ENCODE measurements at places on chromosomes 6 and 20.
A peak's percentile ranks its signal among the peaks of the same experiment; 100 is the strongest.

GRCh38 chr6:37777272-37777834 lies 42.2 kb upstream of the ZFAND3 start:
- DNase-seq: no peak

- no peak for DNase-seq
Observed at GRCh38 chr20:37355252-37356180, 9.6 kb downstream of the SRC start.

- no peak for DNase-seq
Observed at GRCh38 chr6:71474942-71475341, 186.3 kb downstream of the OGFRL1 start.

- DNase-seq: no peak
Observed at GRCh38 chr20:44057698-44058675, 129.0 kb downstream of the JPH2 start.

DNA sequence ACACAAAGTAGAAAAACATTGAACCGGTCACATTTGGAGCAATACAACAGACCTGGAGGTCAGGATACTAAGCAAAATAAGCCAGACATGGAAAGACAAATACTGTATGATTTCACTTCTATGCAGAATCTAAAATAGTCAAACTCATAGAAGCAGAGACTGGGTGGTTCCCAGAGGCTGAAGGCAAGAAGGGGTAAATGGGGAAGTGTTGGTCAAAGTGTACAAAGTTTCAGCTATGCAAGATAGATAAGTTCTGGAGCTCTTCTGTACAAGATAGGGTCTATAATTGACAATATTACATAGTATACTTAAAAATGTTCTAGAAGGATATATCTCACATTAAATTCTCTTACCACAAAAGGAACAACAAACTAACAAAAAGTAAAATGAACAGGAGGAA lies 70.3 kb downstream of the TMEM244 start:
- DNase-seq: no peak

DNA sequence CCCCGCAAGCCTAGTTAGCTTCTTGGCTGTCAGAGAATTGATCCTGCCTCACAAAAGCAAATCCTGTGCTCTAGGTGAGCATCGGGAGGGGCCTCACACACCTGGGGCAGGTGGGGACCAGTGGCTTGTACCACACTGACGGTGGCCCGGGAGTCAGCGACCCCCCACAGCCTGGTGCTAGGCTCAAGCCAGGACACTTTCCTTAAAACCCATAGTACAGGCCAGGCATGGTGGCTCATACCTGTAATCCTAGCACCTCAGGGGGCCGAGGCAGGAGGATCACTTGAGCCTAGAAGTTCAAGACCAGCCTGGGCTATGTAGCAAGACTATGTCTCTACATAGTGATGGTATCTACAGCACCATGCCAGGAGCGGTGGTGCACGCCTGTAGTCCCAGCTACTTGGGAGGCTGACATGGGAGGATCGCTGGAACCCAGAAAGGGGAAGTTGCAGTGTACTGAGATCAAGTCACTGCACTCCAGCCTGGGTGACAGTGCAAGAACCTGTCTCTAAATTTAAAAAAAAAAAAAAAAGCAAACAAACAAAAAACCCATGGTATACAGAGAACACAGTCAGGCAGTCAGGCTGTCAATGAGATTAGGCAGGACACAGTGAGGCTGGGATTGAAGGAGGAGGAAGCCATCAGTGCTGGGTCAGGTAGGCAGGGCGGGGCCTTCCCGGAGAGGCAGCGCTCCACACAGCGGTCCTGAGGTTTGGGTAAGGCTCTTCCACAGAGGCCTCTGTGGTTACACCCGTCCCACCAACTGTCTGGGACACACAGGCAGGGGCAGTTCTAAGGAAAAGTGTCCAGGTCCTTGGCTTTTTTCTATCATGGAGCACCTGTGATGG lies 41.3 kb downstream of the SYNJ2 start:
- DNase-seq: no peak

- DNase-seq: no peak
Observed at GRCh38 chr6:112946051-112946450, 598.9 kb downstream of the RFPL4B start.

DNA sequence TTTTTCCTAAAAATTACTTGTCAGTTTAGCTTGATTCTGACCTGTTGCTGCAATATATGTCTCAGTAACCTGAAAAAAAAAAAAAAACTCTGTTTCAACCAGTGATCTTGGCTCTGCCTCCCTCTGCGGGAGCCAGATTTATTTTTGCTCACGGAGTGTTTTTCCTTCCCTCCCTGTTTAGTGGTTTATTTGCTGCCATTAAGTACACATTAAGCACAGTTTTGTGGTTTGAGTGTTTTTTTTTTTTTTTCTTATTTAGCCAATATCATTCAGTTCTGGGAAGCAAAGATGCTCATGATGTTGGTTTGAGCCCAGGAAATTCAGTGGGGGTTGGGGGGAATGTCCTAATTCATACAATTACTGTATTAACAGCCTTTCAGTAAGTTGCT lies 110.1 kb upstream of the GPR6 start:
- no peak for DNase-seq

DNA sequence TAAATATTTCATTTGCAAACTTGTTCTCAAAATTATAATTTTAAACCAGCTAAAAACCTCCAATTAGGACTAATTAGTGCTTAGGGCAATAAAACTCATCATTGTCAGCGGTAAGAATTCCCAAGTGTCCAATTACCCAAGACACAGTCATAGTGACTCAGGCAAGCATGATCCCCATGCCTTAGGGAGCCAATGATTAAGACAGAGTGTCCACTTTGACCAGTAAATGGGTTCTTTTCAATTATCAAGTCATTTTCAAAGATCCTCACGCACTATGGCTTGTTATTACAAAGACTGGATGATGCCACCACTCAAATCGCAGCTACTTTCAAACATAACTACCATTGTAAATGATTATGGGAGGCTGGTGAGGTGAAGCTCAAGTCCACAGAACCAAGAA lies 114.0 kb downstream of the BFSP1 start:
- no peak for DNase-seq

GRCh38 chr20:39338469-39339376 lies 376.6 kb downstream of the DHX35 start:
- DNase-seq: no peak

DNA sequence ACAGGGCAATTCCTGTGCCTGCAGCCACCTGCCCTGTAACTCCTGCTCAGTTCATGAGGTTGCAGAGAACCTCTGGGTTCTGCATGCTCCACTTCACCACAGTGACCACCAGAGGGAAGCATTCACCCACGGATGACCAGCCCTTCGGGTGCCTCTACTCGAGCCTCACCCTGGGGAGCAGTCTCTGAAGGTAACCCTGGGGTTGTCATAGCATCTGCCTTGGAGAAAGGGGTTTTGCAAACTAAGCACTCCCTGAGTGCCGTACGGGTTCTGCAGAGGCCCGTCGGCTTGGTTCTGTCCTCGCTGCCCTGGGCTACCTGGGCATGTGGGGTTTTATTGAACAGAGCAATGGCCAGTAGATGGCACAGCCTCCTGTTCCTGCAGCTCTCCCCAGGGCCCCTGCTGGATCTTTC lies 10.2 kb upstream of the CST5 start:
- DNase-seq: peak; percentile 31

GRCh38 chr20:11271319-11271718 lies 597.5 kb upstream of the JAG1 start:
- DNase-seq: no peak

DNA sequence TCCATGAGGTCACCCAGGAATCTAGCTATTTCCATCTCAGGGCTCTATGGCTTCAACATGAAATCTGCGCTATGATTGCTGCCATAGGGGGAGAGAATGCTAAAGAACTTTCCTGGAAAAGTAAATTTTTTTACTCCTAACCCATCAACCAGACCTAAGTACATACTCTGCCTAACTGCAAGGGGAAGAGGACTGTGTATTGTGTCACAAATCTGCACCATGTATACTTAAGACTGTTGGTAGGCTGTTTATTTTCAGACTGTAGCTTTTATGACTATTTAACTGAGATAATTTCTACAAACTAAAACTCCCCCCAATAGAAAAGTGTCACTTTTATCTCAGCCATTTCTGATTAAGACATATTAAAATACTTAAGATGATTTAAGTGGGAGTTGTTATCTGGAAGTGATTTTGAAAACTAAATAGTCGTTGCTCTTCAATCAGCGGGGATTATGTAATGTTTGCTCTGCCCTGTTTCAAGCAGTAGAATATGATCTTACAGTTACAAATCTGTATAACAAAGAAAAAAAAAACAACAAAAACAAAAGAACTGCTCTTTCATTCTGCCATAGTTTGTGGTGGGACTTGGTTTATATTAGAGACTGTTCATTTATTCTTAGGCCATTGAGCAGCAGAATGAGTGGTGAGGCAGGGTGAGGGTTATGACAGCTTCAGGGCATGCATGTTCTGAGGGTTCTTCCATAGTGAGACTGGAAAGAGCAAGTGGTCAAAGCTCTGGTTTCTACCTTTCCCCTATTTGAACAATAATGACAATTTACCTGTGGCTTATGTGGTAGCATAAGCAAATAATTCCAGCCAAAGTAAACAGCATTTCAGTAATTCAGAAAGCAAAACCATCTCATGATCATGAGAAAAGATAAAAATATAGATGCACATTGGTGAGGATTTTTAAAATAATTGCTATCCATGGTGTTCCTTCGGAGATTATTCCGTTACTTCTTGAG lies 126.3 kb upstream of the CEP162 start:
- DNase-seq: no peak

- no peak for DNase-seq
Observed at GRCh38 chr20:51089840-51090239, 66.9 kb upstream of the KCNG1 start.

Data from effector memory CD4-positive, alpha-beta T cell (primary cell).